ENCODE measurements at places on chromosomes 12 and 14.

- DNase-seq, result no peak
Measured at GRCh38 chr12:100114574-100114973, 28.1 kb downstream of the BLTP3B start.

DNA sequence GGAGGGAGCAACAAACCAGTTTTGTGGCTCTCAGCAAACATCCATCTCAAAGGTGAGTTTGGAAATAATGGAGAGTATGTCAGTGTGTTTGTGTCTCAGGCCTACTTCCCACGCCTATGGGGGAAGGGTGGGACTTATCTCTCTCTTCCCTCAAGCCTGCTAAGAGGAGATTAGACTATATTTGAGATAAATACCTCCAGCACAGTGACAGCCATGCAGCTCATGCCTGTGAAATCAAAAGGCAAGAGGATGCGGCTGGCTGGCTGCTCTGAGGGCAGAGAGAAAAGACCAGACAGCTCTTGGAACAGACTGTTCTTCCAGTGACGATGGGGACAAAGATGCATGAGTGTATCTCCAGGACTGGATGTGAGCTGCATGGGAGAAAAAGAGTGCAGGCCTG, 14.7 kb upstream of the POC1B start:
- no peak for DNase-seq

- DNase-seq, result no peak
Measured at GRCh38 chr14:59190372-59190771, 1.9 kb downstream of the DAAM1 start.

DNA sequence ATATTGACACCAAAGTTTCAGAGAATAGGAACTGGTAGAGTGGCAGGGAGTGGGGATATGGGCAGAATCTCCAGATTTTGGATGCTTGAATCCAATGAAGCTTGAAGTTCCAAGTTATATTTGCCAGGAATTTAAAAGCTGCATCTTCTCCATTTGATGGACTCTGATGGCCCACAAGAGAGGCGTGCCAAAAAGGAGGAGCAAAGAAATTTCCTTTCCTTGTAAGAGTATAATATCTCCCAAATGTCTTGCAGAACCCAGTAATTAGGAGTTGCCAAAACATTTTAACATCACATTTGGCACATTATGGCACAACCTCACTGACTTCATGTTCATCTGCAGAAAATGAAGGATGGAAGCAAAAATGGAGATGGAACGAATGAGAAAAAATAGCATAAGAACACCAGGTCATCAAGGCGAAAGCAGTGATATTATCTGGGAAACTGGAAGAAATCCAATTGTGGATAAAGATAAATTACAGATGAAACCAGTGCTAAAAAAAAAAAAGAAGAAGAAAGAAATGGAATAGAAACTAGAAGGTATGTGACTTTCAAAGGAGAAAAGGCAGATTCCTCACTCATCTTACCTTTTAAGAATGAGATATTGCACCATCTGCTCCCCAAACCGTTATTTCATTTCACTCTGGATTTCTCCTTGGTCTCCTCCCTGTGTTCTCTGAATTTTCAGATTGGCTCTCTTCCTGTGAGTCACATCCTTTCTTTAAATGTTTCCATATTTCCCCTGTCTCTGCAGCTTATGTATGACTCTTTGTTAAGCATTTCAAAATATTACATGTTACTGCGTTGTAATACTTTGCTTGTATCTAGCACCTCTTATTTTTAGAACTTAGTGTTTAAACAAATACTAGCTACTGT, 13.5 kb upstream of the FLRT2 start:
- no peak for DNase-seq

DNA sequence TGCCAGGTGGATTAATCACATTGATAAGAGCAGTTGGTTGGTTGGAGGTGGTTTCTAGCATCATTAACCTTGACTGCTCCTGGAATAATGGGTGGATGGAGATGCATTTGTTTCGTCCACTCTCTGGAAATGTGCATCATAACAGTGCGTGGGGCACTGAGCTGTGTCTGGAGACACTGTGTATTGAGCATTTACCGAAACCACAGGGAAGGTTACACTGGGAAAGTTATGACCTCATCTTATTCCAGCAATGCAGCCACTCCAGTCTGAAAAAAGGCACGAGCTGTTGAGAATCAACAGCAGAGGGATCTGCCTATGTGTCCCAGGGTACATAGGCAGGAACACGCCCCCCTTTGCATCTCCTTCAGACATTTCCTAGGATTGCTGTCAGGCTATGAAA, 27.2 kb downstream of the RNFT2 start:
- DNase-seq, result no peak

DNA sequence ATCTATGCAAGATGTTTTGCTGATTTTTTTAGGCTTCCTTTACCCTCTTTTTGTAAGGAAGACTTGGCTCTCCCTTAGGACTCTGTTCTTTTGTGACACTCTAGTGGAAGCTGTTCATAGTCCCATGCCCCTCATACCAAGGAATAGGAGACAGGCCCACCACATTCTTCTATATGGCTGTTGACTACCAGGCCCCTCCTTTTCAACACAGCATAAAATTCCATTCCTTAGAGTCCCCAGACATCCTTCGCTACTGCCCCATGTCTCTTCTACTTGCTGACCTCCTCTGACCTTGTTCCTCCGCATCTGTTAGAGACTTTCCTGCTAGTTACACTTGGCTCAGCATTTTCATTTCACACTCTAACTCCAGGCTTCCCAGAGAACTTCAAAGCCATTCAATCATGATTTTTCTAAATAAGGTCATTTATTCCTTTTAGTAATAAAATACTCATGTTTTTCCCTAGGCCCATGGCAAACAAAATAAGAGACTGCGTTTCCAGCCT, 9.7 kb downstream of the PIK3C2G start:
- DNase-seq, result no peak

GRCh38 chr12:59934486-59934885, 338.7 kb downstream of the SLC16A7 start:
- no peak for DNase-seq

DNA sequence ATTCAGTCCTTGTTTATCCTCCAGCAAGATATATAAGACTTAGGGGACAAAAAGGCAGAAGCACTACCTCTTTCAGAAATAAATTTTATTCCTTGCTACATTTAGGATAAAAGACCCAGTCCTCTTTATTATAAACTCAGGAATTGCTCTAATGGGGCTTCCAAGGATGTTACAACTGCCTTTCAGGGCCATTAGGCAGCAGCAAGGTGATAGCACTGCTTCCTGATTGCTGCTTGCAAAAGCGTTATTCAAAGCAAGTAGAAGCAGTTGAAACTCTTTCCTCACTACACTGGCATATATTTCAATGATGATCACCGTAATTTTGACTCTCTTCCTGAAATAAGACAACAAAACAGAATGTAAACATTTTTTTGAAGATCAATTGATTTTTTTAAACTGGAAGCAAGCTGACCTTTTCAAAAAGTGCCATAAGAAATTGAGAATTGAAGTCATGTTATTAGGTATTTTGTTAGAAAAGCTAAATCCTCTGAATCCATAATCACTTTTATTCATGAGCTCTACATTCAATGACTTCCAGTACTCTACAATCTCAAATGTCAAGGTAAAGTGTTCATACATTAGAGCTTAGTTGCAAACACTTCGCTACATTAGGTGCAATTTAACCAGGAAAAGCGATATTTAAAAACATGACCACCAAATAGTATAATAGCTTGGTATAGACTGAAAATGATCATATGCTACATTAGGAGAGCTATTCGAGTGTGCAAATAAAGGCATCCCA, 233.4 kb upstream of the SYT10 start:
- DNase-seq, result no peak

DNA sequence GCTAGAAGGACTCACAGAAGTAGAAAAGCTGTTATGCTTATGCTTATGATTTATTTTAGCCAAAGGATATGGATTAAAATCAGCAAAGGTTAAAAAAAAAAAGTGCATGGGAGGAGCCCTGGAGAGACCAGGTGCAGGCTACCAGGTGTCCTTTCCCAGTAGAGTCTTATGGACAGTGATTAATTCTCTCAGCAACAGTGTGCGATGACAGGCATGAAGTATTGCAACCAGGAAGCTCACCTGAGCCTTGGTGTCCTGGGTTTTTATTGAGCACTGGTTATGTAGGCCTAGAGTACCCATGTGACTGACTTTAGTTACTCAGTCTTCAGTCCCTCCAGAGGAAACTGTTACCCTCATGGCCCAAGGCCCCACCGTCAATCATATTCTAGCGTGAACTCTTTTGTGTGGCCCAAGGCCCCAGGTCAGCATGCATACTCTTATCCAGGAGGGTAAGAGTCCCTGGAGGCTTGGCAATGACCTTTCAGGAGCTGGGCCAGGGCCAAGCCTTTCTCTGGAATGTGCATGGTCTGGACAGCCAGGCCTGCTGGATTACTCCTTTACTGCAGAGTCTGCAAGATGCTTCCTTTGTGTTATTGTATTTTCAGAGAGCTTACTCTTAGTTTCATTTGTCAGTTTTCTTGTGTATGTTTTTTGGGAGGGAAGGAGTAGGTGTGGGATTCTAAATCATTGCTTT, 69.6 kb upstream of the RD3L start:
- no peak for DNase-seq

DNA sequence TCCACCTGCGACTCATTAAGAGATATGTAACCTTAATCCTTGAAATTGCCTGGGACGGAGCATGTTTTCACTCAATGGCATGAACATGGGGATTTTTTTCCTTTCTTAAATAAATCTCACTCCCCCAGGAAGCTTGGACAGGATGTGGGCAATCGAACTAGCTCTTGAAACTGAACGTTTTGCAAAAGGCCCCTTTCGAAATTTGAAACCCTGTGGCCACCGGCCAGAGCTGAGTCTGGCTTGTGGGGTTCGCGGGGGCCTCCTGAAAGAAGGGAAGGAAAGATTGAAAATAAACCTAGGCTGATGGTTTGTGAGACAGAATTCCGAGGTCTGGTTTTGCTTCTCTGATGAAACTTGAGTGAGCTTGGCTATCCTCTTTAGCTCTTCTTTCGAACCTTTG, 101.4 kb upstream of the RTL1 start:
- peak; percentile 30 for DNase-seq

DNA sequence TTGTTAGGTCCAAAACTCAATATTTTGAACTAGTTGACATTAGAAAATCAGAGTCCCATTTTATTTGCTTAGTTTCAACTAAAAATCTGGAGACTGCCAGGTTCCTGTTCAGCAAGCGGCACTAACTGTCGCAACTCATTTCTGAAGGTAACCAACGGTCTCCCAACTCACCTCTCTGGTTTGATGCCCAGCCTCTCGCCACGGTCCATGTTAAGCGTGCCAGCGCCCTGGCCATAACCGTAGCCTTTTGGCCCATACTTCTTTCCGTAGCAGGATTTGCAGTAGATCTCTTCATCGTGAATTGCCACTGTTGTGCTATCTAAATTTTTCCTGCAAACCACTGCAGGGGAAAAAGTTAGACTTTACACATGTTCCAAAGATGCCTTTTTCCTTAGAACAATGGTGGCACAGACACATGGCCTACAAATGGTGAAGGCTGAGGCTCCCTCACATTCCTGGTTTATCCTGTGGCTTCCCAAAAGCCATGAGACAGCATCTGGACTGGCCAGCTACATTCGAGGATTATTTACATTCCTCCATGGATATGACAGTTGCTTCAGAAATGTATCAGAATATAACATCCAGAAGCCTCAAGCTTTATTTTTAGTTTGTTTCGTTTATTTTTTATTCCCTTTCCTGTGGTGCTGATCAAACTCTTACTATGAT, 15.7 kb downstream of the CSRP2 start:
- no peak for DNase-seq

GRCh38 chr12:89999699-90000505, 291.3 kb upstream of the ATP2B1 start:
- DNase-seq, result no peak

DNA sequence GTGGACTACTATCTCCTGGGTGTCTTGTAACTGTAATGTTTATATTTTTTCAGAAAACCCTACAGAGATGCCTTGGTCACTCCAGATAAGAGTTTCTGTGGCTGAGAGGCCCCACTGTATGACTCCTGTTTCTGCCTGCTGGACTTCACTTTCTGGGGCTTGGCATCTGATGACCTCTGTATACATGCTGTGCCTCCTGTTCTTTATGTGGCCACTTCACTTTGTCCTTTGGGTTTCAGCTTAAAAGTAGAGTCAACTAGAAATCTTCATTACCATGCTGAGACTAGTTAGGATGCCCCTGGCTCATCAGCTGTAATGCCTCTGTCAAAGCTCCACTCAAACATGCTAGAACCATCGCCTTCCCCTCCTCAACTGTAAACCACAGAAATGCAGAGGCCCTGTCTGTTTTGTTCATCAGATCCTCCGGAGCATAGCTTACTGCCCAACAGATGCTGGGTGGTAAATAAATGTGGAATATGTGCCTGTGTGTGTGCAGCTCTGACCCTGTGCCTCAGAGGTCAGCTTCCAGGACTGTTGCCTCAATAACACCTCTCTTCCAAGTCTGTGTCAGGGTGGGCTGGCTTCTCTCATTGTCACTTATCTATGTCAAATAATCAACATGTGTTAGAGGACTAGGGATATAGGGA, 25.5 kb downstream of the ZNF664 start:
- DNase-seq, result no peak

DNA sequence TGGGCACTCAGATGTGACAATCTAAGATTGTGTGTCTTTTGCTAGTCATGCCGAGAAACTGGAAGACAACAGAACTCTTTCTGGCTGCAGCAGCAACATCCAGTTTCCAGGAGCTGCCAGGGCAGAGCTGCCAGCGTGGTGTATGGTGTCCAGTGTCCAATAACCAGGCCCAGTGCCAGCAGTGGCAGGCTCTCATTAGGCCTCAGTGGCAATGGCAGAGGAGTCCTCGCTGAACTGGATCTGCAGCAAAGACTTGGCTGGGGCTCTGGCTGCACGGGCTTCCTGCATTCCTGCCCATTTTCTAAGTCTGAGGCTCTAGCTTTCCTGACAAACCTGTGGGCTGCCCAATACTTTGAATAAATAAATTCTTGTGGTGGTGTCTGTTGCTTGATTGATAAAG, 26.2 kb upstream of the PPM1A start:
- DNase-seq, result no peak

- no peak for DNase-seq
Measured at GRCh38 chr12:57185906-57186508, 30.6 kb upstream of the NXPH4 start.

DNA sequence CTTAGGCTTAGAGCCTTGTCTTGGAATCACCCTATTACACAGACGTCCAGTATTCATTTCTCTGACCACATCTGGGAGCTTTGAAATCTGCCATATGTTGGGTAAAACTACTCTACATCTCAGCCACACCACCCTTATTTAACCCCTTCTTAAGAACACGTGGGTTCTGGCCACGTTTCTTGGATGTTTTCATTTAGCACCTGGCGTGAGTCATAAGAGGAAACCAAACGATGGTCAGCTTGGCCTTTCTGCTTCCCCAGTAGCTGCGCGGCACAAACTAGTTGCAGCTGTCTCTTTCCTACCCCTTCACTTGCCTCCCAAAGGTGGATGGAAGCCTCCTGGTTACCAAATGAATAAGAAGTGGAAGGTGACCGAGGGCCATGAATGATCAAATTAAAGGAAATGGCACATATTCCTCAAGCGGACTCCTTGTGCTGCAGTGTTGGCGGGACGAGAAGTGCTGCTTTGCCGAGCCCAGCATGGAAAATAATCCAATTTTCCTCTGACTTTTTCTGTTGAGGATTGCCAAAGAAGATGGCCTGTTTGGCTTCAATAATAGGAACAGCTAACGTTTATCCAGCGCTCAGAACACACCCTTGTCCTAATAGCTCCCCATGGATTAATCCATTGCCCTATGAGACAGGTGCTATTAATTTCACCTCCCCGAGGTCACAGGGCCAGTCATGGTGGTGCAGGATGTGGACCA, 154.1 kb downstream of the ZNF664 start:
- DNase-seq, result no peak
